CD8-positive, alpha-beta memory T cell (primary cell): ENCODE measurements at places on chromosomes 2 and 18. TPM values are rescaled to one million over a fixed set of nuclear protein-coding genes. Genes with fewer than 3 reads are reported as not detected.

DNA sequence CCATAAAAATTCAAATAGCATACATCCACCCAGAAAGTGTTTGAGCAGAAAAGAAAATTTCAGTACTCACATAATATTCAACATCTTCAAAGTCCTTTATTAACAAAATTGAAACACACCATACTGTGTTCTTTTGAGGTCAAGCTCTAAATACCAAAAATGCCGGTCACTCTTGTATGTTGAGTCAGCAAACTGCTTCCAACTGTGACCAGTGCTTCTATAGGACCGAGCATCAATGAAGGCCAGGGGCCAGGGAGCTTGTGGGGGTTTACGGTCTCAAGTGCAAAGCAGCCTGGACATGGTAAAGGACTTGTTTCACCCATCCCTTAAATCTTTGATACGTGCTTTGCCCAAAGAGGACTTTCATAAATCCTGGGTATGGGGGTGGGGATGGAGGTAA is 112.7 kb upstream of the REV1 start:
- DNase-seq: no peak

- DNase-seq: no peak
Measured at GRCh38 chr2:181121996-181122395, 141.6 kb downstream of the UBE2E3 start.

GRCh38 chr2:4891394-4891793 is 800.8 kb upstream of the SOX11 start:
- no peak for DNase-seq

Gene NPHP1
- 1.0 TPM for polyA plus RNA-seq

Gene KLHL41
- not detected for polyA plus RNA-seq

- no peak for DNase-seq
Measured at GRCh38 chr18:33641141-33641540, 63.1 kb downstream of the ASXL3 start.

Gene ROCK2
- 15.5 TPM for polyA plus RNA-seq

- DNase-seq: no peak
Measured at GRCh38 chr2:168910330-168910729, 9.2 kb downstream of the G6PC2 start.

Gene NGEF
- not detected for polyA plus RNA-seq

DNA sequence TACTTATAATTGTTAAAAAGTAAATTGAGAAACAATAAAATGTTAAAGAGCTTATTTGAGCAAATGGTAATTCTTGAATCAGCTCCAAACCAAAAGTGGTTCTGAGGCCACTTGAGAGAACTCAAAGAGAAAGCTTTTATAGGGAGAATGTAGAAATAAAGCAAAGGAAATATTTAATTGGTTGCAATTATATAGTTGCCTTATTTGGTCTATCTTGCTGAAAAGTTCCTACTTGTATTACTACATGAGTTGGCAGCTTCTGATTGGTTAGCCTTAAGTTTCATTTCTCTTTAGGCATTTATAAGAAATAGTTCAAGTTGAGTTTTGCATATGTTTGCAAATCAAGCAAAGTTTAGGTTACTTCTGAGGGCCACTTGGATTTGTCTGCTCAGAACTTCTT is 38.1 kb downstream of the SCN2A start:
- no peak for DNase-seq

GRCh38 chr2:39849982-39850526 is 71.0 kb upstream of the THUMPD2 start:
- DNase-seq: no peak

DNA sequence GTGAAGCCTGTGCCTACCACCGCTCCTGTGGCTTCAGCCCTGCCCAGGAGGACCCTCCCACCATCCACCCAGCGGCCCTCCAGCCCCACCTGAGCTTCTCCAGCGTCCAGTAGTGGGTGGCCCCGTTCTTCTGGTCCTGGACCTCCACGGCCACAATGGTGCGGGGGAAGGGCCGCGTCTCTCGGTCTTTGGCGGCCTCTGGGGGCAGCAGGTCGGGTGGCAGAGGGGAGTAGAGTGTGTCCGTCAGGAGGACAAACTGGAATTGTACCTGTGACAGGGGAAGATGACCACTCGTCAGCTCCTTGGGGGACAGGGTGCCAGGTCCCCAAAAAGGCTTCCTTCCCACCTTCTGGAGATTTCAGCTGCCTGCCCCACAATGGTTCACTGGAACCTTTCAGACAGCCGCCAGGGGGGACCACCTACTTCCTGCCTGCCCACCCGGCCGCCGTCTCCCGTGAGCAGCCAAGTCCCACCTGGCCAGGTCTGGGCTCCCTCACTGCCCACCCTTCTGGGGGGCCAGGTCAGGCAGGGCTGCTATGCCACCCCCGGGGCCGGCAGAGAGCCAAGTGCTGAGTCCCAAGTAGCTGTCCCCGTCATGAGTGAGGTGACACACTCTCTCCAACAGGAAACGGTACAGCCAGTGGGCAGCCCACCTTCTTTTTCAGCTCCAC is 59.3 kb downstream of the KIF1A start:
- DNase-seq: no peak

Gene SLC9A2
- not detected for polyA plus RNA-seq

GRCh38 chr2:189181706-189182105 is 2.1 kb upstream of the COL5A2 start:
- DNase-seq: no peak

- no peak for DNase-seq
Measured at GRCh38 chr2:190862571-190862991, 18.0 kb upstream of the GLS start.

Gene SP110
- 106 TPM for polyA plus RNA-seq
